Naive thymus-derived CD8-positive, alpha-beta T cell (primary cell): ENCODE measurements at places on chromosomes 2 and 18. TPM values are rescaled to one million over a fixed set of nuclear protein-coding genes. Genes with fewer than 3 reads are reported as not detected.
A peak's percentile ranks its signal among the peaks of the same experiment; 100 is the strongest.

DNA sequence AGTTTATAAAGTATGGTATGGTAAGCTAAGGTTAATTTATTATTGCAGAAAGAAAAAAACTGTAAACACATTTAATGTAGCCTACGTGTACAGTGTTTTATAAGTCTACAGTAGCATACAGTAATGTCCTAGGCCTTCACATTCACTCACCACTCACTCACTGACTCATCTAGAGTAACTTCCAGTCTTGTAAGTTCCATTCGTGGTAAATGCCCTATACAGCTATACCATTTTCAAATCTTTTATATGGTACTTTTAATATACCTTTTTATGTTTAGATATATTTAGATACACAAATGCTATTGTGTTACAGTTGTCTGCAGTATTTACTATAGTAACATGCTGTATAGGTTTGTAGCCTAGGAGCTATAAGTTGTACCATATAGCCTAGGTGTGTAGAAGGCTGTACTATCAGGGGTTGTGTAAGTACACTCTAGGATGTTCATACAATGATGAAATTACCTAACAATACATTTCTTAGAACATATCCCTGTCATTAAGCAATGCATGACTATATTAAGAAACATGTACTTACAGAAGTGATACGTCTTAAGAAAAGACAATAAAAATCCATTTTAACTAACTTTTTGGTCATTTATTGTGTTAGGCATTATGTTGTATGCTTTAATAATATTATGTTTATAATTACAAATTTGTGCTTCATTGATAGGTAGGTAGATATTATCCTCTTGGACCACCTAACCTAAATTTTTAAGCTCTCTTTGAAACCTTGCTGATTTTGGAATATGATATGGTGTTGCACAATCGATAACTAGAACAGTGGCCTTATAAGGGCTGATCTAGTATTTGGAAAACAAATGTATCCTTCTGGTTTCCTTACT is 51.9 kb downstream of the VRK2 start:
- H3K27ac ChIP-seq, result no peak overlapping the region

GRCh38 chr18:33828949-33829348 is 250.9 kb downstream of the ASXL3 start:
- no peak overlapping the region for H3K27ac ChIP-seq
- H3K4me3 ChIP-seq, result no peak overlapping the region
- no peaks in the 10 kb centered on the region for H3K27me3 ChIP-seq
- H3K4me1 ChIP-seq, result no peaks in the 10 kb centered on the region
- no peak for DNase-seq

GRCh38 chr2:148298196-148298595 is 277.3 kb downstream of the MBD5 start:
- H3K27ac ChIP-seq, result no peak overlapping the region
- no peak overlapping the region for H3K4me3 ChIP-seq
- no peaks in the 10 kb centered on the region for H3K27me3 ChIP-seq
- H3K36me3 ChIP-seq, result peaks cover 44% of the 10 kb centered on the region
- DNase-seq, result no peak

DNA sequence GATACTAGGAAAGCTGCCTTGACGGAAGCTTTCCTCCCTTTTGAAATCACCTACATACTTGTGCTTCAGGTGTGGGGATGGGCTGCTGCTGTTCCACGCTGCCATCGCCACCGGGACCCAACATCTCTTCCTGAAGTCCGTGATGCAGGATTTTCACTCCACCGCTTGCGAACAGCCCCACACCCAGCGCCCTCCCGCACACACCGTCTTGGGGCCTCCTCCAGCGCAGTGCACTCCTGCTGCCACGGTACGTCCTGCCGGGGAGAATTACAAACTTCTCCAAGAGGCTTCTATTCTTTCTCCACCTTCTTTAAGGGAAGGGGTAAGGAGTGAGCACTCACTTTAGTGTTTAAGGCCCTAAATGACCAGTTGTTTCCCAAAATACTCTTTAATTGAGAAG is 58.2 kb downstream of the HRH4 start:
- DNase-seq, result no peak
- peaks cover 7% of the 10 kb centered on the region for H3K27me3 ChIP-seq
- no peaks in the 10 kb centered on the region for H3K4me1 ChIP-seq
- no peaks in the 10 kb centered on the region for H3K36me3 ChIP-seq
- no peak overlapping the region for H3K4me3 ChIP-seq

DNA sequence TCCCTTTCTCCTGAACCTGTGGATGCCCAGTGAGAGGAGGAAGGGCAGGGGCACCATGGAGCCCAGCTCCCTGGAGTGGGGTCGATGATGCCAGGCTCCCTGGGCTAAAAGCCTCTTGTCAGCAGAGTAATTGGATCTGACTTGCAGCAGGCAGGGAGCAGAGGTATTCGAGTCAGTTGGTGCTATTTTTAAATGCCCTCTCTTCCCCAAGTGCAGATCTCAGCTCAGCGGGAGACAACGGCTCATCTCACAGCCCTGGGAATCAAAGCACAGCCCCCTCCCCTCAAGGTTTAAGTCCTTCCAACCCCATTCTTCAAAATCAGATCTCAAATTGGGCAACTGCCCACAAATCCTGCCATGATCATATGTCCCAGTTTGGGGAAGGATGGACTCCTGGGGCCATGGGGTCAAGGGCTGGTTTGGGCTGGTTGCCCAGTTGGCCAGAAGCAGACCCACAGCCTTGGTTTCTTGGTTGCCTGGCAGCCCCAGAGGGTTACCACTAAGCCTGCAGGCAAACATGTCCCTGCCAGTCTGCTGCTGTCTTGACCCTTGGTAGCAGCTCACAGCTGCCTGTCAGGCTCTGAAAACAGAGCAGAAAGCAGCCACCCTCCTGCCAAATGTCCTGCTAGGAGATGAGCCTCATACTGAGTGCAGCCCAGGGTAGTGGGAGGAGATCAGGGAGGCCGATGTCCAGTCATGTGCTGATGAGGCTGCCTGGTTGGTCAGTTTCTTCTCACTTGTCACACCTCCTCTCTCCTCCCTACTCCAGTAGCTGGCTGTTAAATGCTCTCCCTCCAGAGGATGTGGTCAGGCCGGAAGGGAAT is 244.9 kb downstream of the LOXHD1 start:
- no peak for DNase-seq
- H3K27ac ChIP-seq, result no peak overlapping the region

DNA sequence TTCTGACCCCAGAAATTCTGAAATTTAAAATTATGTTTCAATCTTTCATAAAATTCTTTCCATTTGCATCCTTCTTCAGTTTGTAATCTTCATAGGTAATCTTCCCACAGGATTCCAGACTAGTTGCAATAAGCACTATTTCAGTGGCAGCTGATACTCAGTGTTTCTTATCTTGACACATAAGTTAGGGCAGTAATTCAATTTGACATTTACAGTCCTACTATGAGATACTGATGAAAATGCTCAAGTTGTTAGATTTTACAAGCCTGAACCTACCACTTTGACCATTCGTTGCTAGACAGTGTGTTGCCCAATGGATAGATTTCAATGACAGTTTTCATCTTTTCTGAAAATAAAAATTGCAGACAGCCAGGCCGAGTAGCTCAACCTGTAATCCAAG is 10.4 kb downstream of the METTL21A start:
- H3K36me3 ChIP-seq, result peaks cover 5% of the 10 kb centered on the region
- H3K27me3 ChIP-seq, result no peaks in the 10 kb centered on the region
- DNase-seq, result no peak
- H3K27ac ChIP-seq, result no peak overlapping the region
- peaks cover 18% of the 10 kb centered on the region for H3K4me1 ChIP-seq
- H3K4me3 ChIP-seq, result no peak overlapping the region

DNA sequence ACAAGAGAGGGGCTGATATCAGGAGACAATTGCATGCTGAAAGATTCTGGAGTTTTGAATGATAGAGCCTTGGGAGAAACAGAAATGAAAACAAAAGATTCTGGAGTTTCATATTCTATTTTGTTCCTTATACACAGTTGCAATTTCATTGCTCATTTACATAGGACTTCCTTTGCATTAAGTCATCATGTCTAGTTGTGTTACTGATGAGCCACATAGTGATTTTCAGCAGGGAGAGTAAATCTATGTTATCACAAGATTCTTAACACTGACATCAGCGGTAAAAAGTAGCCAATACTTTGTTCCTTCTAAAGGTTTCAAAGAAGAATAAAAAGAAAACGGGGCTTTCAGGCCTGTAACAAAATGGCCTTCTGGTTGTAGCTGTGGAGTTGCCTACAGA is 7.1 kb downstream of the ADAM17 start:
- peak overlapping the region; percentile 61 for H3K4me3 ChIP-seq
- peaks cover 4% of the 10 kb centered on the region for H3K36me3 ChIP-seq
- DNase-seq, result no peak

DNA sequence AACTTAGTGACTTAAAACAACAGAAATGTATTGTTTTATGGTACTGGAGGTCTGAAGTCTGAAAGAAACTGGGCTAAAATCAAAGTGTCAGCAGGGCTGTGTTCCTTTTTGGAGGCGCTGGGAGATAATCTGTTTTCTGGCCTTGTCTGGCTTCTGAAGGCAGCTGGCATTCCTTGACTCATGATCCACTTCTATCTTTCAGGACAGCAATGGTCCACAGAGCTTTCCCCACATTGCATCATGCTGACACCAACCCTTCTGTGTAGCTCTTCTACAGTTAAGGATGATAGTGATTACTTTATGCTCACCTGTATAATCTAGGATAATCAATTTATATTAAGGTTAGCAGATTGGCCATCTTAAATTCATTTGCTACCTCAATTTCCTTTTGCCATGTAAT is 392.1 kb downstream of the TDRD15 start:
- no peak overlapping the region for H3K4me3 ChIP-seq
- no peak overlapping the region for H3K27ac ChIP-seq
- no peaks in the 10 kb centered on the region for H3K36me3 ChIP-seq
- H3K4me1 ChIP-seq, result no peaks in the 10 kb centered on the region
- DNase-seq, result no peak

DNA sequence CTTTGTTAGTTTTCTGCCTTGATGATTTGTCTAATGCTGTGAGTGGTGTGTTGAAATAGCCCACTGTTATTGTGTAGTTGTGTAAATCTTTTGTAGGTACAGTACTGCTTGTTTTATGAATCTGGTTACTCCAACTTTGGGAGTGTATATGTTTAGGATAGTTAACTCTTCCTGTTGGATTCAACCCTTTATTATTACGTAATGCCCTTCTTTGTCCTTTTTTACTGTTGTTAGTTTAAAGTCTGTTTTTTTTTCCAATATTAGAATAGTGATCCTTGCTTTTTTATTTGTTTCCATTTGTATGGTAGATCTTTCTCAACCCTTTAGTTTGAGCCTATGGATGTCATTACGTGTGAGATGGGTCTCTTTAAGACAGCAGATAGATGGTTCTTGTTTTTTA is 261.5 kb upstream of the CDH2 start:
- no peaks in the 10 kb centered on the region for H3K27me3 ChIP-seq
- H3K4me1 ChIP-seq, result no peaks in the 10 kb centered on the region
- no peak for DNase-seq
- no peaks in the 10 kb centered on the region for H3K36me3 ChIP-seq
- H3K4me3 ChIP-seq, result no peak overlapping the region

DNA sequence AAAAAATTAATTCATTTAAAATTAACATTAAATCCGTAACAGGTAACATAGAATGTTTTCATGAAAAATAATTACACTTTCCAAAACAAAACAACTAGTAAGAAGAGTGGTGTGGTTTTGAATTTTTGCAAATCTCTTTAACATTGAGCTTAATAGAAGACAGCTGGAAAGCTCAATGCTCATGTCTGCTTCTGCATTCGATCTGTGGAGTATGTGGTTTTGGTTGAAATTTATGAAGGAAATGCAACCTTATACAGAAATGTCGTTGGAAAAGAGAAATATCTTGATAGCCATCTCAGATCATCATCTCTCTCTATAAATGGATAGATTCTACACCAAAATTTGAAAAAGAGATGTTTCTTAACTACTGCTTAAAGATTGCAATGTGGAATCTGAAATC is 17.3 kb upstream of the FHL2 start:
- peaks cover 4% of the 10 kb centered on the region for H3K4me1 ChIP-seq
- DNase-seq, result no peak
- H3K27ac ChIP-seq, result no peak overlapping the region
- H3K27me3 ChIP-seq, result peaks cover 8% of the 10 kb centered on the region
- peaks cover 8% of the 10 kb centered on the region for H3K36me3 ChIP-seq

DNA sequence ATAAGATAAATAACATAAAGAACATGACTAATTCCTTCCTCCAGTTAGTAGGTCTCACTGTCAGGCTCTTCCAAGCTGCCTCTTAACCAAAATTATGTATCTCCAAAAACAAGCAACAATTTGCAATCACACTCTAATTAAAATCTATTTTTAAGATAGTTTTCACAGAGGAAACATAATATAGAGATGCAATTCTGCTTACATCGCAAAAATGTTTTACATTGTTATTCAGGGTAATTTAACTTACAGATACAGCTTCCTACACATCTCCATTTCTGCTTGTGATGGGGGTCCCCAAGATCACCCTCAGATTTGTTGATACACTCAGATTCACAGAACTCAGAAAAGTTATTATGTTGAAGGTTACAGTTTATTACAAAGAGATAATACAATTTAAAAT is 115.5 kb downstream of the DSC3 start:
- DNase-seq, result no peak
- H3K36me3 ChIP-seq, result no peaks in the 10 kb centered on the region
- no peaks in the 10 kb centered on the region for H3K27me3 ChIP-seq
- no peak overlapping the region for H3K4me3 ChIP-seq
- H3K4me1 ChIP-seq, result no peaks in the 10 kb centered on the region

DNA sequence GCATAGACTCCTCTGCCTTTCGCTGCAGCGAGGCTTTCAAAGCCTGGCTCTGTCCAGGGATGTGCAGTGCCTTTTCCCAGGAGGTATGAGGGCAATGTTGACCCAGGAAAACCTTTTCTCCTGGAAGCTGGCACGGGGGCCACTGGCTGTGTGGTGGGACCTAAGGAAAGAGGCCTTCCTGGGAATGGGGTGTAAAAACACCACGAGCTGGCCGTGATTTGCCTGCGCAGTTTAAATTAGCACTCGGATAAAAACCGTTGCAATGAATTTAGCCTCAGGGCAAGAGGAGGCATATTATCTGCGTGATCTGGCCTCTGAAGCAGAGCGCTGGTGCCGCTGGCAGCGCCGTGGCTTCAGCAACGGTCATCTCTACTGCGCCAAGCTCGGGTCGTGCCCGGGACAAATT is 3.0 kb downstream of the OSR1 start:
- DNase-seq, result no peak
- H3K27ac ChIP-seq, result peak overlapping the region; percentile 45
- peaks cover 28% of the 10 kb centered on the region for H3K4me1 ChIP-seq
- H3K27me3 ChIP-seq, result peaks cover 70% of the 10 kb centered on the region
- H3K36me3 ChIP-seq, result peaks cover 5% of the 10 kb centered on the region

- H3K36me3 ChIP-seq, result no peaks in the 10 kb centered on the region
- no peak overlapping the region for H3K4me3 ChIP-seq
- no peak overlapping the region for H3K27ac ChIP-seq
- peaks cover 15% of the 10 kb centered on the region for H3K4me1 ChIP-seq
- no peaks in the 10 kb centered on the region for H3K27me3 ChIP-seq
Measured at GRCh38 chr18:9519399-9519798, 44.1 kb downstream of the RALBP1 start.

AQP4 gene
- not detected for total RNA-seq

SIX3 gene
- not detected for total RNA-seq

ALPP gene
- not detected for total RNA-seq

NLRC4 gene
- not detected for total RNA-seq

STAT4 gene
- total RNA-seq, result 134 TPM

CRYGD gene
- total RNA-seq, result not detected

CDK15 gene
- not detected for total RNA-seq

GAL3ST2 gene
- not detected for total RNA-seq

POU3F3 gene
- total RNA-seq, result not detected

EVA1A gene
- total RNA-seq, result not detected

CNDP2 gene
- 169 TPM for total RNA-seq

IL36G gene
- total RNA-seq, result not detected

TGFA gene
- 1.3 TPM for total RNA-seq

CCT4 gene
- total RNA-seq, result 109 TPM

SLC4A3 gene
- 0.36 TPM for total RNA-seq

CNGA3 gene
- not detected for total RNA-seq
